Right cardiac atrium (tissue), 5 donors: ENCODE measurements at places on chromosomes 1 and 21. TPM values are rescaled to one million over a fixed set of nuclear protein-coding genes. Genes with fewer than 3 reads are reported as not detected.

- DNase-seq = no peak
Observed at GRCh38 chr1:92317836-92318493, 19.1 kb downstream of the RPAP2 start.

DNA sequence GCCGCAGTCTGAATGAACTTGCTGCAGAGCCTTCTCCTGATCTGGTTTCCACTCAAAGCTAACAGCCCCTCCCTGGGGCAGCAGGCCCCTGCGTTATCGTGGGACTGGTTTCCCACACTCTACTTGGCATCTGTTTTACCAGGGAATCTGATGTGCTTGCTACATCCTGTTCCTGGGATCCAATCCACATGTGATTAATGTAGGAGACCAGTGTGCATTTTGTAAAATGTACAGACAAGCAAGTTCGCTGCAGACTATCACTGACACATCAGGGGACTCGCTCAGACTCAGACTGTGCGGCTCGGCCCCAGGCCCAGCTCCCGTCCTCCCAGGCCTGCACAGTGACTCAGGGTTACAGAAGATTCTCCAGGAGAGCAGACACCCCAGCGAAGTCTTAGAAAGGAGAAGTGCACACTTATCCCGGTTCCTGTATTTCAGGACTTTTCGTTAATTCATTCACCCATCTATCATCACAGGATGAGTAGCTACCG lies 340.1 kb downstream of the MATN1 start:
- DNase-seq = no peak

DNA sequence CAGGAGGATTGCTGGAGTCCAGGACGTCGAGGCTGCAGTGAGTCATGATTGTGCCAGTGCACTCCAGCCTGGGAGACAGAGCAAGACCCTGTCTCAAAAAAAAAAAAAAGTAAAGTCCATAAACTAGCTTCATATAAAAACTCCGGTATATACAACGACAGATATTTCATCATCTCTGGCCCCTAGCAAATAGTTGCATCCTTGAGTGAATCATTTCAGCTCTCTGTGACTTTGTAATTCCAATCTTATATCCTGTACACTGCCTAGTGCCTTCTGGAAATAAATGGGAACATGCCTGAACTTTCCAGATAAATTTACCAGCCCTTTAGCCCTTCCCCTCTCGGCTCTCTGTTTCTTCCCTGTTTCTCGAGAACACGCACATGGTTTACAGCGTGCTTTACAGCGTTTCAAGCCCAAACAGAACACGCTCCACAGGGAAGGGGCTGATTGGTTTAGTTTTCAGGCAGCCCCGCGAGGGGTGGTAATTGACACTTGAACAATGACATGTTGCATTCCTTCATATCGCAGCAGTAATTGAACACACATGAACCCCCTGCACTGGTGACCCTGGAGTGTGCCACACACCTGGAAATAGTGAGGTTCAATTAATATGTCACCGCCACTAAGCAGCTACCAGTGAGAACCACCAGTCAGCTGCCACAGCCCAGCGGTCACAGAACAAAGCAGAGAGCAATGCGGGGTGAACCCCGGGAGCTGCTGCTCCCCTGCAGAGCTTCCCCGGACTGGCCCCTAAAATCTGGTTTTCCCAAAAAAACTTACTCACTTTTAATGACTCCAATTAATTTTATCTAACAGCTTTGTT lies 35.7 kb upstream of the SIM2 start:
- no peak for DNase-seq

The CD101 gene
- total RNA-seq = 0.80 TPM

DNA sequence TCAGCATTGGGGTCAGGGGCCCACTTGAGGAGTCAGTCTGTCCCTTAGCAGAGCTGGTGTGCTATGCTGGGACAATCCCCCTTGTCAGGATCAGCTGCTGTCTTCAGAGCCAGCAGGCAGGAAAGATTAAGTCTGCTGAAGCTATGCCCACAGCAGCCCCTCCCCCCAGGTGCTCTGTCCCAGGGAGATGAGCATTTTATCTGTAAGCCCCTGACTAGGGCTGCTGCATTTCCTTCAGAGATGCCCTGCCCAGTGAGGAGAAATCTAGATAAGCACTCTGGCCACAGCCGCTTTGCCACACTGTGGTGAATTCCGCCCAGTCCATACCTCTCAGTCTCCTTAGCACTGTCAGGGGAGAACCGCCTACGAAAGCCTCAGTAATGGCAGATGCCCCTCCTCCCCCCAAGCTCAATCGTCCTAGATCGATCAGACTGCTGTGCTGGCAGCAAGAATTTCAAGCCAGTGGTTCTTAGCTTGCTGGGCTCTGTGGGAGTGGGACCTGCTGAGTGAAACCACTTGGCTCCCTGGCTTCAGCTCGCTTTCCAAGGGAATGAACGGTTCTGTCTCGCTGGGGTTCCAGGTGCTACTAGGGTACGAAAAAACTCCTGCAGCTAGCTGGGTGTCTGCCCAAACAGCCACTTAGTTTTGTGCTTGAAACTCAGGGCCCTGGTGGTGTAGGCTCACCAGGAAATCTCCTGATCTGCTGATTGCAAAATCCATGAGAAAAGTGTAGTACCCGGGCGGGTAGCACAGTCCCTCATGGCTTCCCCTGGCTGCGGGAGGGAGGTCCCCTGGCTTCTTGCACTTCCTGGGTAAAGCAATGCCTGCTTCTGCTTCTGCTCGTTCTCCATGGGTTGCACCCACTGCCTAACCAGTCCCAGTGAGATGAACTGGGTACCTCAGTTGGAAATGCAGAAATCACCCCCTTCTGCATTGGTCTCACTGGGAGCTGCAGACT lies 25.1 kb upstream of the TP53BP2 start:
- peak; percentile 52 for DNase-seq

GRCh38 chr1:96683931-96684330 lies 37.7 kb upstream of the PTBP2 start:
- no peak for DNase-seq

- DNase-seq = no peak
Observed at GRCh38 chr1:221188458-221188857, 309.2 kb downstream of the HLX start.

DNA sequence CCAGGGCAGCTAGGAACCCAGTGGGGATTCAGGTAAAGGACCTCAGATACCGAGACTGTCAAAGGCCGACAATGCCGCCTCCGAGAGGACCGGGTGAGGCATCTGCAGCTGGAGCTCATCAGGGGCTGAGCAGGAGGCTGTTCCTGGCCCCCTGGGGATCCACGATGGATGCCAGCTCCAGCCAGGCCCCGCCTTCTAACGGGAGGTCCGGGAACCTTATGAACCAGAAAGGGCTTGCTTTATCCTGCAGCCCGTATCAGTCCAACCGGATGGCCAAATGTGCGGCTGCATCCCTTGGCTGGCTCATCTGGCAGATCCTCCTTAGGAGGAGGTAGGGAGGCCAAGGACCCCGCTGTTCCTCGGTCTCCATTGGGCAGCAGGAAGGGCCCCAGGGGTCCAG lies 32.0 kb downstream of the SLC45A1 start:
- DNase-seq = peak; percentile 86
